ENCODE measurements at places on chromosomes 6 and 20. TPM values are rescaled to one million over a fixed set of nuclear protein-coding genes. Genes with fewer than 3 reads are reported as not detected.

DNA sequence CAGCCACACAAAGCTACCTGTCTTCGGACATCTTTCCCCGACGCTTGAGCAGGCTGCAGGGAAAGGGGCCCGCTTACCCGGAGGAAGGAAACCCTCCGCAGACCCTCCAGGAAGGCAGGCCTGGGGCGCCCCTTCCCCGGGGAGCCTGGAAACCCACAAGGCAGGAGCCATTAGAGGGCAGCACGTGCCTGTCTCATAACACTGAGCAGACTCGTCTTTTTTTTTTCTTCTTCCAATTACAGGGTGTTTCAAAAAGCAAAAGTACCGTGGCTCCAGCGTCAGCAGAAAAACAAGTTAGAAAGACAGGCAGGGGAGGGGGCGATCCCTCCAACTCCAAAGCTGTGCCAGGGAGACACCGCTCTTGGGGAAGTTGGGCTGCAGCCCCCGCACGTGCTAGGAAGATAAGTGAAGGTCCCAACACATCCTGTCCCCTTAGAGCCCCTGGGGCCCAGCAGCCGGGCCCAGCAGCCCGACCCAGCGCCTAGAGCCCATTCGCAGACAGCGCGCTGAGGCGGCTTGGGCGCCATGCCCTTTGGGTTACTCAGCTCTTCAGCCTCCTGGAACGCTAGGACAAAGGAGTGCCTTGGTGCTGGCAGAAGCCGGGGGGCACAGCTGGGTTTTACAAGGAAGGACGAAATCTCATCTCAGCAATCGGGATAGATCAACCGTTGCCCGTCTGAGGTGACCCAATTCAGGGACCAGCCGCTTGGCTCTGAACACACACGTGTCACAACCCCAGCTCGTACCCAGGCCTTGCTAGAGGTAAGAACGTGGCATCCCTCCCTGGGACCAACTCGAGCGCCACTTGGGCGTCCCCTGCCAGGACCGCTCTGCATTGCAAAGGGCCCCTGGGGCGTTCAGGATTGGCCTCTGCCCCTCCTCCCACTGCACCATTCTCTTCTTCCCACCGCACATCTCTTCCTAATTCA, 136.3 kb downstream of the LY86 start:
- DNase-seq: peak; percentile 90

DNA sequence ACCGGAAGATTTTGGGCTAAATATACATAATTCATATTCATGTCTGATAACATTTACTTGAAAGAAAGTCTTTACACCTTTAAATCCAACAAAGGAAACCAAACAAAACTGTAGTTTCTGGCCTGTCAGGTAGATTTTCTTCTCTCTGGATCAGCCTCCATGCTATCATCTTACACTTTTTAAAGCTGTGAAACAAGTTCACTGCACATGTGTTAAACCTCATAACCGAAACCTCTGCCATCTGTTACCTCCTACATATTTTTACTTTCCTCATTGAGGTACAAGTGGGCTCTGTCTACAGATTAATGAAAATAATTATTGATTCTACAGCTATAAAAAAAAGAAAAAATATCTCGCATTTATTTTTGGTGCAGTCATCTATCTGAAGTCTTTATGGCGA, 149.9 kb downstream of the RALGAPA2 start:
- no peak for DNase-seq

GRCh38 chr6:89669002-89669401, 30.5 kb upstream of the LYRM2 start:
- DNase-seq: no peak

Gene IL20RA
- total RNA-seq: 0.03 TPM

Gene VSX1
- total RNA-seq: not detected

Gene HLA-DOA
- not detected for total RNA-seq
